NCI-H1105 (cell line): ENCODE measurements at places on chromosomes 4 and X.
A peak's percentile ranks its signal among the peaks of the same experiment; 100 is the strongest.

- DNase-seq: no peak
Observed at GRCh38 chrX:8743126-8743732, 11.3 kb upstream of the ANOS1 start.

- DNase-seq: no peak
Observed at GRCh38 chr4:145827885-145828284, 110.7 kb downstream of the ZNF827 start.

DNA sequence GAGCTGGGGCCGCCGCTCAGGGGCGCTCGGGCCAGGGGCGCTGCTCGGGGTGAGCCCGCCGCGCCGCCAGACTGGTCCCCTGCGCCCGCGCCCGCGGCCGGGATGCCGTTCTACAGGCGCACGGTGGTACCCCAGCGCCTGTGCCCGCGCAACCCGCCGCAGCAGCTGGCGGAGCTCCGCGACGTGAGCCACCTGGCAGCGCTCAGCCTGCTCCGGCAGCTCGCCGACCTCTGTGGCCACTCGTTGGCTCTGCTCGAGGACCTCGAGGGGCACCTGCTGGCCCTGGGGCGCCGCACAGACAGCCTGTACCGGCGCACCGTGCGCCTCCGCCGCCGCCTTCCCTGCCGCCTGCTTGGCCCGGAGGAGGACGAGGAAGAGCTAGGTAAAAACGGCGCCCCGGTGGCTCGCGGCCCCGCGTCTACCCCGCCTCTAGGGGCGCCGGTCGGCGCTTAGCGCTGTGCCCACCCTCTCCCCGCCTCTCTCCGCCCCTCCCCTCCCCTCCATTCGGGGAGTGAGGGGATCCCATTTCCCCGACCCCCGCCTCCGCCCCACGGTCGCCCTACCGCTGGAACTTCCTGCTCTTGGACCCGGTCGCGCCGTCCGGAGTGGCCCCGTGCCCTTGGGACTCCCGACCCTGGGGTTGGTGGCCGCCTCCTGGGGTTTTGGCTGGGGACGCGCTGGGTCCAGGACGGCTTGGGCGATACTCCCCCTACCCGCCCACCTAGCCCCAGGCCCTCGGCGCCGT lies 513 bp downstream of the NHSL2 start:
- DNase-seq: no peak

GRCh38 chr4:20192736-20193135 lies 59.0 kb upstream of the SLIT2 start:
- DNase-seq: no peak

- no peak for DNase-seq
Observed at GRCh38 chr4:108391701-108392455, 223.1 kb upstream of the LEF1 start.

- no peak for DNase-seq
Observed at GRCh38 chr4:137674066-137674465, 141.8 kb upstream of the PCDH18 start.

GRCh38 chr4:126541820-126542219 lies 1090.9 kb upstream of the INTU start:
- DNase-seq: no peak

GRCh38 chrX:20221902-20222301 lies 44.8 kb downstream of the RPS6KA3 start:
- no peak for DNase-seq

DNA sequence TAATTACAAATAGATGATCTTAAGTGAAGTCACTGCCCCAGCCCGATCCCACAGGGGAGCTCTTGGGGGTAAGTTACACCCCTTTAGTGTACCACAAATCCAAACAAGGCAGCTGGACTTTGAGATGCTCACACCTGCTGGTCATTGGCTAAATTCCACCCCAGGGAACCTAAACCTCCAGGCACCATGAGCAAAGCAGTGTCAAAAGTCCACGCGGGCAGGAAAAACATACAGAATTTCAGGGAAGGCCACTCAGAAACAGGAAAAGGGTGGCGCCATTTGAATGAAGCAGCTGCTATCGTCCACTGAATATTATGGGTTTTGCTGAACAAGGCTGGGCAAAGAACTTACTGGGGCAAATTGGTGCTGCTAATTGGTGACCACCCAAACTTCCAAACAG lies 30.9 kb downstream of the SUPT20HL1 start:
- DNase-seq: no peak

- no peak for DNase-seq
Observed at GRCh38 chrX:139475432-139475831, 55.1 kb upstream of the F9 start.

- no peak for DNase-seq
Observed at GRCh38 chr4:1998296-1998695, 10.5 kb downstream of the NELFA start.

- no peak for DNase-seq
Observed at GRCh38 chrX:48698306-48698705, 1.8 kb downstream of the SUV39H1 start.

DNA sequence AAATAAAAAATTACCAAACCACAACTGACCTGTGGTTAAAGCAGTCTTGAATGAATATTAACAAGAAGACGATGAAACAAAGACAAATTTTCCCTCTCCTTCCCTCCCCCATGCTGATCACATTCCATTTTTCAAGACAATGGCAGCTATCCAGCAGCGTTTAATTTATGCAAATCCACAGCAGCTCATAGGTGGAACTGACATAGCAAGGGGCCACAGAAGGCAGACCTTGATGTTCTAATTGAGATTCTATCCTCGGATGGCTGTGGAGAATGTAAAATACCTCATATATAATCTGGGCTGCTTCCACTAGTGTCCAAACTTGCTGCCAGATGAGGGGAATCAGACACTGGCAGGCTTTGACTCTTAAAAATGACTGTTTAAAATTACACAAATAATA lies 211.5 kb downstream of the CHRDL1 start:
- DNase-seq: no peak

DNA sequence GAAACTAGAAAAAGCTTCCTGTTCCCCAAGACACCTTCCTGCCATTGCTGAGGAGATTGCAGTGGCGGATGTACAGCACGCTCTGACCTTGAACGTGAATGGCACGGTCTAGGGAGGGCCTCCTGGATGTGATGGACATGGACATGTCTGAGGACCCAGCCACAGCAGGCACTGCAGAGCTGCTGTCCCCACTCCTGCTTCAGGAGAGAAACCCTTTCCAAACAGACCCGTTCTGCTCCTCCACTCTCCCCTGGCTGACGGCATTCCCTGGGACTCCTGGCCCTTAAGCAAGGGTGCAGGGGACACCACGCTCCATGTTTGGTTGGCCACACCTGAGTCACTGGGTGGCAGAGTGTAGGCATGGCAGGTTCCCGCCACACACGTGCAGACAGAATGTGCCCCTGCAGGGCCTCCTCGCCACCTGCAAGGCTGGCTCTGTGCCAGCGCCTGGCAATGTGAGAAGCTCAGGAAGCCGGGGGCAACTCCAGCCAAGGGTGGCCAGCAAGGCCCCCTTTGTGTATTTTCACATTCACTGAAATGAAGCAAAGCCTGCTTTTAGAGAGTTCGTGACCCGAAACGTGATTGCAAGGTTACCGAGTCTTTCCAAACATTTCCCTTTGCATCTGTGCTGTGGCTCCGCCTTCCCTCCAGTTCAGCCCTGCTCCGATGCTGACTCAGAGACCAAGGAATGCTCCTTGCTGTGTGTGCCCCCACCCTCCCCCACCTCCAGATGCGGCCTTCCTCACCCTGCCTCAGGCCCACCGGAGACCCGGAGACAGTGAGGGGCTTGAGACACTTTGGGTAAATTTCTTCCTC lies 46.1 kb downstream of the HTRA3 start:
- peak; percentile 61 for DNase-seq
